Mesenchymal stem cell (in vitro differentiated cells and primary cell): ENCODE measurements at places on chromosomes 13 and 19.
A peak's percentile ranks its signal among the peaks of the same experiment; 100 is the strongest.

- peak; percentile 55 for DNase-seq
Observed at GRCh38 chr13:39684531-39685137, 29.2 kb downstream of the COG6 start.

- DNase-seq = no peak
Observed at GRCh38 chr13:113063091-113063491, 42.5 kb upstream of the F7 start.

GRCh38 chr13:81048026-81048461, 707.1 kb upstream of the SPRY2 start:
- DNase-seq = no peak

GRCh38 chr13:40657307-40657706, 9.1 kb downstream of the FOXO1 start:
- no peak for DNase-seq

DNA sequence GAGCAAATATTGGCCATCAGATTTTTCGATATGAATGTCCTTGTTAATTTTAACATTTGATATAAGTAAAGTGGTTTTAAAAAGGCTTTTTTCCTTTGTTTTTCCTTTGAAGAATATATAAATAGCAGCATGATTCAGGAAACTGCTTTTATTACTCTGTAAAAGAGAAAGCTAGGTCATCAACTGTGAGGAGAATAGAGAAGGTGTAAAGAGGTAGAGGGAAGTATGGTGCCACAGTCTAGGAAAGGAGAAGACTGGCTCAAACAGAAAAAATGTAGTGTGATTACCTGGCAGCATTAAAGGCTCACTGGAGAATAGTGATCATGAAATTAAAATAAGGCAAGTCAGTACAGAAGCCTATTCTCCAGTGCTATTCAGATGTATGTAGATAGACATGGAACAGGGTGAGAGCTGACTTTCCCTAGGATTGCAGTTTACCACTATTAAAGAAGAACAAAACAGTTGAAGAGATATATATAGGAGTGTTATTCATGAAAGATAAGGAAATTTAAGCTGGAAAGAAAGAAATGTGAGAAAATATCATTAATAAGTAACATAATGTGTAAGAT, 1115.9 kb upstream of the PCDH9 start:
- DNase-seq = no peak

GRCh38 chr19:4278010-4278409, 1.1 kb upstream of the SHD start:
- DNase-seq = no peak

- DNase-seq = peak; percentile 40
Observed at GRCh38 chr13:76852986-76853385, 33.2 kb downstream of the KCTD12 start.

DNA sequence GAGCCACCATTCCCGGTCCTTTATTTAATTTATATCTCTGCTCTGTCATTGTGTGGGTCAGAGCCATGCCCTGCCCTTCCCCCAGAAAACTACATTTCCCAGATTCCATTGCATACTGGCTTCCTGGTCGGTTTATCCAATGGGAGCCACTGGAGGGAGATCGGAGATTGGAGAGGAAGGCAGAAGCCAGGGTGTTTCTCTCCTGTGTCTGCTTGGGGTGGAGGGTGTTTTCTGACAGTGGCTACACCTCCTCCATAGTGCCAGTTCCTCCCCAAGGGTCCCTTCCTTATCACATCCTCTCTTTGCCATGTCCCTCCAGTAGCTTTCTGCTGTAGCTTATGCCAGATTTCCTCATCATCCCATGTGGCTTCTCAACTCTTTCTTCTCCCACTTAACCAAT, 19.0 kb downstream of the OLFM2 start:
- peak; percentile 67 for DNase-seq

GRCh38 chr19:17340302-17340870, 3.0 kb downstream of the GTPBP3 start:
- DNase-seq = no peak

GRCh38 chr13:48961379-48961778, 14.3 kb upstream of the FNDC3A start:
- DNase-seq = no peak

GRCh38 chr13:42174344-42175162, 97.4 kb upstream of the AKAP11 start:
- peak; percentile 86 for DNase-seq

GRCh38 chr13:40981361-40981760, 37.8 kb downstream of the ELF1 start:
- DNase-seq = peak; percentile 76

DNA sequence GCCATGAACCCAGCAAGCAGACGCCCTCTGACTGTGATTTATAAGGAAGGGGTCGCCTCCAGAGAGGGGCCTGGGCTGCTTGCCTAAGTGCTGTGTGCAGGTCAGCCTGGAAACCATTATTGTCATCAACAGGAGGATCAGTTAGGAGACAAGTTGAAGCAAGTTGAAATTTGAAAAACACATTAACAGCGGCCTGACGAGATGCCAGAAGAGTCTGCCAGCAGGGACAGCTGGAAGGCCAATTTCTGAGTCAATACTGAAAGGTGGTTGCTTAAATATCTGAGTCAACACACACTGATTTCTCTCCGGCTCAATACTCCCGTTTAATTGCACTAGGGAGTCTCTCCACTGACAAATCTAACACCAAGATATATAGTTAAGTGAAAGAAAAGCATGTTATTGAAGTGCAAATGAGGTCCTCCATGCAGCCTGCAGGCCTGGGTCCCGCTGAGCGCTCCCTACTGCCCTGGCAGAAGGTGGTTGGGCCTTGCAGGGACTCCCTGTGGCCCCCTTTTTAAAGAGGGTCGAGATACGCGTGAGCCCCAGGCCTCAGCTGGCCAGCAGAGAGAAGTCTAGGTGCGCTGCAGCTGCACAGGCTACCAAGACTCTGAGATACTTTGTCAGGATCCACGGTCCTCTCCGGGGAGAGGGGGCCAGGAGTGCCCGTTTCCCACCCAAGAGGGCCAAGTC, 91.1 kb downstream of the RNASEH2B start:
- DNase-seq = peak; percentile 35

- DNase-seq = no peak
Observed at GRCh38 chr19:49168421-49168820, 10.8 kb downstream of the TRPM4 start.

- DNase-seq = no peak
Observed at GRCh38 chr19:30423481-30423880, 51.3 kb downstream of the ZNF536 start.

DNA sequence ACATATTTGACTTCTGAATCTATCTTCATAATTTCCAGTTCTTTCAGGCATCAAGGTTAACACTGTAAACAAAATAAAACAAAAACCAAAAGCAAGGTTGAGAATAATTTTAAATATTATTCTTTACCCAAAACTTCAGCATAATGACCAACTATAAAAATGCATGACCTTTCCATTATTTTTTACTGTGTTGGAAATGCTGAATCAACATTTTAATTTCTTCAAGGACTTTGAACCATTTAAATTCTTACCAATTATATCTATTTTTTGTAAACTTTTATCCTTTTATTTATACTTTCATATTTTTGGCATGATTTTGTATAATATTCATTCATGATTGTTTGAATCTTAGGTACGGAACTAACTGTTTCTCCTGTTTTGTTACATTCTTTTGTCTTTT, 6.9 kb downstream of the ZNF585A start:
- no peak for DNase-seq

- DNase-seq = no peak
Observed at GRCh38 chr19:35896643-35897040, 3.7 kb downstream of the NFKBID start.

DNA sequence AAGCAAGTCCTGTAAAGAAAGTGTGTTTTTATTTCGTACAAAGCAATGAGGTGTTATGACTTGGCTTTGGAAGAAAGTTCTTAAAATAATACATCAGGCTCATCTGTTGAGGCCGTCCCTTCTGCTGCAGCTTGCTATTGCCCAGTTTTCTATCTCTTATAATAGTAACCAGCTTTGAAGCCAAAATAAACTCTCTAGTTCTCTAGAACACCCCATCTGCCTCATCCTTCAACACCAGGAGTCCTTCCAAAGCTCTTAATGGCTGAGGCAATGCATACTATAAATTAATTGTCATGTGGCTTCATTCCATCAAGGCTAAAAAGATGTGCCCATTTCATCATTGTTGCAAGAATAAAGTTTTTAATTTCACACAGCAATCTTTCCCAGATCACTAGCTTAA, 49.4 kb upstream of the IPO5 start:
- no peak for DNase-seq

DNA sequence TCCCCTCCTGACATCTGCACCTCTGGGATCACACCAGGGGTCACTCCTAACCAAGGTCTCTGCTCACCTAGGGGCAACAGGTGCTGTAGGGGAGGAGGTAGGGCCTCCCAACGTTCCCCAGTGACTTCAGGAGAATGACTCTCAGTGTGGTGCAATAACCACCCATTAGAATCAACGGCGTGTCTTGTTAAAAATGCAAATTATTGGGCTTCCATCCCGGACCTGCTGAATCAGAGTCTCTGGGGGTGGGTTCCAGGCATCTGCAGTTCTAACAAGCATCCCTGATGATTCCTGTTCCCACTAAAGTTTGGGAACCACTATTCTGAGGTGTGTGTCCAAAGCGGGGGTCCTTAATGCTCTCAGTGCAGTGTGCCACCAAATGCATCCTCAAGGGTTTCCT, 84.6 kb downstream of the CRYL1 start:
- DNase-seq = no peak

DNA sequence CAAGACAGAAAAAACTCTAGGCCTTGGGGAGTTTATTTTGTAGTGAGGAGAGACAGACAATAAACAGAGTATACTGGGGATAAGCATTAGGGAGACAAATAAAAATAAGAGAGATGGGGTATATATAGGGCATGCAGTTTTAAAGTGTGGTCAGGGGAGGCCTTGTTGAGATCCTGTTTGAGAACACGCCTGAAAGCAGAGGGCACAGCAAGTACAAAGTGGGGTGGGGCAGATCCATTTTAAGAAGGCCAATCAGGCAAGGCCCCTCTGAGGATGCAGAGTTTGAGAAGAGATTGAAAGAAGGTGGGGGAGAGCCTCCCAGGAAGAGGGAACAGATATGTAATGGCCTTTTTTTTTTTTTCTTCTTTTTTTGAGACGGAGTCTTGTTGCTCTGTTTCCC, 2.1 kb downstream of the PPP2R1A start:
- peak; percentile 1 for DNase-seq
